ENCODE measurements at places on chromosomes 1 and 21.

DNA sequence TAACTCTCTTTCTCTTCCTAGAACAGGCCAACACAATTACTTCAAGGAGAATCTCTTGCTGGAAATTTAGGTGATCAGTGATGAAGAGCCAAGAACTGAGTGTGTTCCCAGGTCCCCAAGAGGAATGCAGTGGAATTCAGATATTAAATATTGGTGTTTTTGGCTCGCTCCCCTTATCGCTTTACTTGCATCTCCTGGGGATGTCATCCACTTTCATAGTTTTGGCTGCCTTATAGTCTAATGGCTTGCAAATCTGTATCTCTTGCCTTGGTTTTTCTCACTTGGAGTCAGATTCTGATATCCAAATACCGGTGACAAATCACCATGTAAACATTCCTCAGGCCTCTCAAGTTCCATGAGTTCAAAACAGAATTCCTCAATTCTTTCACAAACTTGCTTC, 151.0 kb upstream of the C1orf87 start:
- DNase-seq, result no peak

- DNase-seq, result no peak
Observed at GRCh38 chr1:69246109-69246508, 321.6 kb upstream of the LRRC7 start.

DNA sequence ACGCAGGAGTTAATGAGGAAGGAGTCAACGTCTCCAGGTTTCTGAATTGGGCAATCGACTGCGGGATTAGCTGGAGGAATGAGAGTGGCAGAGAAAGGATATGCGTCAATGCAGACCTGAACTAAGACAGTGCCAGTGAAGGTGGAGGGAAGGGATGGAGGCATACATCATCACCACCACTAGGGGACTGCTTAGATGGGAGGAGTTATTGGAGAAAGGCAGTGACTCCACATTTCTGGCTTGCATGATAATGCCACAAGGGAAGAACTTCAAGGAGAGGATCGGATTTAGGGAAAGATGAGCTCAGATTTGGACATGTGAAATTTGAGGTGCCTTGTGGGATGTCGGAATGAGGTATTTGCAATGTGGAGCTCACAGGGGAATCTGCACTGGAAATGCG, 17.5 kb downstream of the VASH2 start:
- no peak for DNase-seq

- no peak for DNase-seq
Observed at GRCh38 chr1:51726544-51727225, 109.8 kb downstream of the OSBPL9 start.

DNA sequence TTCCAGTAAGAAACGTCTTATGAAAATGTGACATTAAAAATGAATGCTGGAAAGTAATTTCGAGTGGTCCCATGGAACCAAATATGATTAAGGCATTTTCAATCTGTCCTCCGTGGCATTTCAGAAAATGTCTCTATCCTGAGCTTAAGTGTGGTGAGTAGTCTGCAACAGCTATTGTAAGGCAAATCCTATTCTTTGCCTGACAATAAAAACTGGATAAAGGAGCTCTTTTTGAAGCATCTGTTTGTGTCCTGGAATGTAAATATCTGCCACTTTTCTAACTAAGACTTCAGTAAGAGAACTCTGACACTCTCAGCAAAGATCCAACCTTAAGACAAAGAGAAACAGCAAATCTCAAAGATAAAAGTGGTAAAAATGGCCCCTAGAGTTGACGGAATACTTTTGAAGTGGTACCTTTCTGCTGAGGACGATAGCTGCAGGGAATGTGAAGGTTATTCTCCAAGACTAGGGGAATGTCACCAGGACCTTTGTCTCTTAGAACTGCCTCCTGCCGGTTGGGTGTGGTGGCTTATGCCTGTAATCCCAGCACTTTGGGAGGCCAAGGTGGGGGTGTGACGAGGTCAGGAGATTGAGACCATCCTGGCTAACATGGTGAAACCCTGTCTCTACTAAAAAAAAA, 486.7 kb upstream of the ZP4 start:
- DNase-seq, result no peak

- DNase-seq, result no peak
Observed at GRCh38 chr21:15309721-15310120, 244.9 kb upstream of the NRIP1 start.

DNA sequence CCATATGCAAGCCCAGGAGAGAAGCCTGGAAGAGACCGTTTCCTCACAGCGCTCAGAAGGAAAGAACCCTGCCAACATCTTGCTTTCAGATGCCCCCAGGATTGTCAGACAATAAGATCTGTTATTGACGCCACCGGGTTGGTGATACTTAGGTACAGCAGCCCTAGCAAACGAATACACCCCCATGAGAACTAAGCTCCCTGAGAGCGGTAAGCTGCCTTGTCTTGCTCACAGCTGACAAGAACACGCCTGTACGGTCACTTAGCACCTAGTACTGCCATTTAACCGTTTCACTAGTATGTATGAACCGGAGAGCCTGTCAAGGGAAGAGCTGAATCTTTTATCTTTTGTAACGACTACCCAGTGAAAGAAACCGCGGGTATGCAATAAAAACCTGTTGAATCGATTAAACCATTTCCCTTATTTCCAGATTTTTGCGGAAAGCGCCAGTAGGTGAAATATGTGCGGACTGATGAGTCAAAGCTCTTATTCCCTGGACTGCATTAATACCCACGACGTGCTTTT, 619 bp upstream of the ZBTB8B start:
- DNase-seq, result no peak

DNA sequence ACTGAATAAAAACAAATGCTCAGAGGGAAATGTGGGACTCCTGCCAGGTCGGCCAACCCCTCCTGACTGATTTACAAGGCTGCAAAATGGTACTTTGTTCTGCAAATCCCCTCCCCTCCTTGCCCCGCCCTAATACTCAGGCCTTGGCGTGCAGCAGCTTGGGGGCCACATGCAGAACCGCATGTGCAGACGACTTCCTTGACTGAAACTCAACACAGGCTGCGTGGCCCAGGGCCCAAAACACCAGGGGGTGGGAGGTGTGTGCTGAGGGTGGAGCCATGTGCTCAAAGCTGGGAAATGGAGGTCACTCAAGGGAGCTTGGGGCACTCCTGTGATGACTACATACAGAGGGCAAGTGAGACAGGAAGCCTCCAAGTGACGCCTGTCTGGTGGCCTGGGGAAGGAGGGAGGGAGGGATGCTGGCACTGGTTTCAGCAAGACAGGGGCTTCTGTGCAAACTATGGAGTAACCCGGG, 87.2 kb downstream of the MRPL37 start:
- peak; percentile 80 for DNase-seq

DNA sequence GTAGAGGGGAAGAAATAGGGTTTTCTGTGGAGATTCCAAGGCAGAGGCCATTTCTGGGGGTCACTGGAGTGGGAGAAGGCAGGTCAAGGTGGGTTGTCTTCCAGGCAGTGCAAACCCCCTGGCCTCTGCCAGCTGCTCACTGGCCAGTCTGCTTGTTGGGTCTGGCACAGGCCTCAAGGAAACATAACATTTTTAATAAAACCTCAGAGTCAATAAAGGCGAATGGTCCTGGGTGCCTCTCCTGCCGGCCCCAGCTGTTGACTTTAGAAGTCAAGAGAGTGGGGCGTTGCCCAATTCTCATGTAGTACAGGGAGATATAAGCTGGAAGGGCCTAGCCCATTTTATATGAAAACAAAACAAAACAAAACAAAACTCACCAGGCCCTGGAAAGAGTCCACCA, 36.6 kb downstream of the RUNX3 start:
- no peak for DNase-seq

DNA sequence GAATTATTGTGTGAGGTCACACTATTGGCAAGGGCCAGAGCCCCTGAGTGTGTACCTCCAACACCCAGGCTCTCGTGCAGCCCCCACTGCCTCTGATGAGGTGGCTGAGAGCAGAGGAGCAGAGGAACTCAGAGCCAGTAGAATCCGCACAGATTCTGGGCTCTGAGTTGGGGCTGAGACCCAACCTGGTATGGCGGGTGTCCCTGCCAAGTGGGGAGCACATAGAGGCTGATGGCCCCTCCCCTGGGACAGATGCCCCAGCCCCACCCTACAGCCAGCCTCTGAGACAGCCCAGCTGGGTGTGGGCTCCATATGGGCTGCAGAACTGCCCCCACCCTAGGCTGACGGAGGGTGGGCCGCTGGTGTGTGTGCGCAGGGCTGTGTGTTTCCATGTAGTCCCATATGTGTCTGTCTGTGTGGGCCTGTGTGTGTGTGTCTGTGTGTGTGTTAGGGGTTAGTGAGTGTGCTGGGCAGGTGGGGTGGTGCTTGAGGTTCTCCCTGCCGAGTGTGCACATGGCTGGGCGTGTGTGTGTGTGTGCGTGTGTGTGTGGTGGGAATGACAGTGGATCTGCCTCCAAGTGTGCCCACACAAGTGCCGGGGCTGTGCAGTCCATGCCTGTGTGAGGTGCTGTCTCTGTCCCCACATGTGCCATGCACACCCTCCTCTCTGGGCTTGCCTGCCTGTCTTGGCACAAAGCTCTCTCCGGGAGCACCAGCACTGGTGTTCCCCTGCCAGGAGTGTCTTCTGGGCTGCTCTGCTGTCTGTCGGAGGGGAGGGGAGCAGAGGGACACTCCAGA, 24.4 kb downstream of the FOXO6 start:
- no peak for DNase-seq

GRCh38 chr1:244370060-244370637, 81.6 kb downstream of the ADSS2 start:
- DNase-seq, result no peak

- DNase-seq, result no peak
Observed at GRCh38 chr1:55015731-55016620, 17.2 kb downstream of the BSND start.

DNA sequence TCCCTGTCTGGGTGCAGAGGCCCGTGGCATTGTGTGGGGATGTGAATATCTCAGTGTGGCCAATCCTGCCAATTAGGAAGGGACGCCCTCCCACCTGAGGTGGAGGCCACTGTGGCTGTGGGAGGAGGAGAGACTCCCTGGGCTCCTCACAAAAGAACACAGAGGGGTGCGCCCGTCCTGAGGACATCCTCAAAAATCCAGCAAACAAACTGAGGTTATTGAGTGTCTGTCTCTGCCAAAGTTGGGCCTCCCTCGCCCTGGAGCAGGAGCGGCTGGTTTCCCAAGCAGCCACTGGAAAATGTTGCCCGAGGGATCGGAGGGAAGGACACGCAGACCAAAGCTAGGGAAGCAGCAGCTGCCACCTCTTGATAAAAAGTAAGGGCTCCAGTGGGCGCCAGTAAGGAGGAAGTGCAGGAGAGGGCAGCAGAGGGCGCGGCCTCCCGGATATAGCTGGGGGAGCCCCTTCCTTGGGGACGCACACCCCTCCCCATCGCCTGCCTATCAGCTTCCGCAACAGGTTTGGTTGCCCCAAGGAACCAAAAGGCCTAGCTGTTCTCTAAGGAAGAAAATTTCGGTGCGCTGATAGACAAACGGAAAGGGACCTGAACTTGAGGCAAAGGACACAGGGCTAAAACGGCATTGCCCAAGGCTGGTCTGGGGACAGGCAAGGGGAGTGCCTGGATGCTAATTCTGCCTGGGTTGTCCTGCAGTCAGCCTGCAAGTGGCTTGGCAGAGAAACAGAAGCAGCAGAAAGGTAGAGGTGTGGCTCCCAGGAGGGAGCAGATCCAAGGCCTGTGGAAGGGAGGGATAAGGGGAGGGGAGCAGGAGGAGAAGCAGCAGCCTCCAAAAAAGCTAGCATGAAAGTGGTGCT, 1.7 kb upstream of the GRIK3 start:
- DNase-seq, result no peak

- no peak for DNase-seq
Observed at GRCh38 chr1:27656157-27656893, 15.7 kb downstream of the IFI6 start.

DNA sequence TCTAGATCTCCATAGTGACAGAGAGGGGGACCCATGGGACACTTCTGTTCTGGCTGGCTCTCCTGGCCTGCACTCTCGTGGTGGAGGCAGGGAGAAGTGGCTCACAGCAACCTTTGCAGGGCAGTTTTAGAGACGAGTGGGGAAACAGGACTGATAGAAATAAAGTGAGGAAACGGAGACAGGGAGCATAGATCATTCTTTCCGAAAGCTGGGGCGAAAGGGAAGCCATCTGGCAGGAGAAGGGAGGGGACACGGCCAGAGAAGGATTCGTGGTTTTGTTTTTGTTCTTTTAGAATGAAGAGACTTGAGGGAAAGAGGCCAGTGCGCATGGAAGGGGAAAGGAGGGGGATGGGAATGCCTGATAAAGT, 3.5 kb downstream of the TIE1 start:
- DNase-seq, result no peak

- no peak for DNase-seq
Observed at GRCh38 chr1:25634896-25635295, 18.3 kb downstream of the MAN1C1 start.

- DNase-seq, result no peak
Observed at GRCh38 chr1:37901191-37901892, 42.0 kb upstream of the MTF1 start.

GRCh38 chr1:25804244-25804963, 4.4 kb downstream of the SELENON start:
- no peak for DNase-seq

GRCh38 chr1:171890131-171890530, 48.8 kb downstream of the DNM3 start:
- DNase-seq, result no peak

- no peak for DNase-seq
Observed at GRCh38 chr1:56258371-56258770, 321.0 kb downstream of the PLPP3 start.

DNA sequence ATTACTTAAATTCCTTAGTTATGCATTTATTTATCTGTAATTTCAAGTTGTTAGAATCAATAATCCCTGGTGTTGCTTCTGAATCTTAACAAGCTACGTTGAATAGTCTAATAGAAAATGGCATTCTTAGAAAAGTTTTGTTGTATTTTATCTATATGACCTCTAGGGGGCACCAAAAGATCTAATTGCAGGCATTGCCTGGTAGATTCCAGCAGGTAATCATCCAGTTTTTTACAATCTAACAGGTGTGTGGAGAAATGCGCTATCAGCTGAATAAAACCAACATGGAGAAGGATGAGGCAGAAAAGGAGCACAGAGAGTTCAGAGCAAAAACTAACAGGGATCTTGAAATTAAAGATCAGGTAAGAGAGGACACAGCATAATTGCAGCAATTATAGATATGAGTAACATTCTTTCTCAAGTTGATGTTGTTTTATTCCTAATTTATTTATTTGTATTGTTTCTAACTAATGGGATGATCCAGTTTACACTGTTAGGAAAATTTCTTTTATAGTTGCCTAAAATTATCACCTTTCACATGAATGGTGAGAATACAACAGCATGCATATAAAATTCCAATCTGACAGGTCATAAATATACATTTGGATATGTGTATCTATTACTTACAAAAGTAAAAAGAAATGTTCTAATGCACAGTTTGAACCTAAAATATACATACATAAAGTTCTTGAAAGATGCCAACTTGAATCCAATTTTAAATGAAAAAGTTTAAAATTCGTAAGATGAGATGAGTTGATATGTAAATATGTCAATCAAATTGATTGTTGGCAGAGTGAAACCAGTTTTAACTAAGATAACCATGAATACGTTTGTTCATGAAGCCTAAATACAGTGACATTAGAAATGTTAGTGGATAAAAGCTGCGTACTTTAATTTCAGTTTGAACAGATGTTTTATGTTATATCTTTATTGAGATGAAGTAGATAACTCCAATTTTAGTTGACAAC, 88.4 kb downstream of the SDCCAG8 start:
- DNase-seq, result no peak

GRCh38 chr1:16077406-16078245, 4.2 kb upstream of the FAM131C start:
- DNase-seq, result no peak
